ENCODE measurements at places on chromosomes 5 and 9.

DNA sequence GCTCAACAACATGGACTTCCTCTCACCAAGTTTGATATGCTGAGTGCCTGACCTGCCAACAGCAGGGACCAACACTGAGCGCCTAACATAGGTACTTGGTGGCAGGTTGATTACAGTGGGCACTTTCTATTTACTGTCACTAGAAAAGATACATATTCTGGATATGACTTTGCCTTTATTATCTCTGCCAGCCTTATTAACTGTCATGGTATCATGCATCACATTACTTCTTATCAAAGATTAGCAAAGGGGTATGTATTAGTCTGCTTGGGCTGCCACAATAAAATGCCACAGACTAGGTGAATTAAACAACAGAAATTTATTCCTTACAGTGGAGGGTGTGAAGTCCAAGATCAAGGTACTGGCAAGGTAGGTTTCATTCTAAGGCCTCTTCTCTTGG is 14.3 kb upstream of the C1QTNF2 start:
- no peak for DNase-seq

DNA sequence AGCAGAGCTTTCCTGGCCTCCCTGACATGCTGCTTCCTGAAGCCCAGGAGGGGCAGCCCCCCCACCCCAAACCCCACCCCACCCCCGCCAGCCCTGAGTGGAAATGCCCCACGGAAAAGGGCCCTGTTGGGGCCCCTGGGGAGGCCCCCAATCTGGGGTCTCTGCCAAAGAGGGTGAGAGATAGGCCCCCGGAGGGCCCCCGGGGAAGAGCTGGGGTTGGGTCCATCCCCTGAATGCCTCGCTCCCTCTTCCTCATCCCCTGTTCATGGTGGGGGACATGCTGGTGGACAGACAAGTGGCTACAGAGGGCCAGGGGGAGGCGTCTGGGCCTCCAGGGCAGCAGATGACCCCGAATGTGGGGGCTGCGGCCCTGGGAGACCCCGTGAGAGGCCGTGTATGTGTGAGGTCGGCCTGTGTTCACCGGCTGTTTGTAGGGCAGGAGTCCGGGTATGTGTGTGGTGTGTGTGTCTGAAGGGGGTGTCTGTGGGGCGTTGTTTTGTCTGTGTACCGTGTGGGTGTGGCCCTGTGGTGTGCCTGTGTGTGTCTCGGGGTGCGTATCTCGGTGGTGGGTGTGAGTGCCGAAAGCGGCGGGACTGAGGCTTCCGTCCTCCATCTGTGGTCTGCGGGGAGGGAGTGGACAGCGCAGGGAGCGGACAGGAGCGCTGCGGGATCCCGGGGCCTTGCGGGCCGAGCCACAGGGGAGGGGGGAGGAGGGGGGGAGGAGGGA is 11.3 kb downstream of the C9orf50 start:
- DNase-seq = no peak

- no peak for DNase-seq
Measured at GRCh38 chr5:146158255-146158654, 24.2 kb downstream of the LARS1 start.

DNA sequence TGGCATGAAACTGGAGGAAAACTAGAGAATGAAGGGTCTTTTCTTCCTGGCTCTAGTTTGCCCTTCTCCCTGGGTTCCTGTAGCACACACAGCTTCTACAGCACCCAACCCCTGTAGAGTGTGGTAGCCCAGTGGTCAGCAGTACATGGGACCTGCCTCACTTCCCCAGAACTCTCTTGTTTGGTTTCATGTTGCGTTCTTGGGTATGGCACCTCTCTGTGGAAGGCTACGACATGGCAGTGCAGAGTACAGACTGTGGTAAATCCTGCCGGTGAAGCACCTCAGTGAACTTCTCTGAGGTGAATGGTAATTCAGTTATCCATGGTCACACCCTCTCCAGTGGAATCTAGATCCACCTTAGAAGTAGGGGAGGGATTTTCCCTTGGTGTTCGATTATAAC is 105.5 kb downstream of the TLR4 start:
- no peak for DNase-seq

DNA sequence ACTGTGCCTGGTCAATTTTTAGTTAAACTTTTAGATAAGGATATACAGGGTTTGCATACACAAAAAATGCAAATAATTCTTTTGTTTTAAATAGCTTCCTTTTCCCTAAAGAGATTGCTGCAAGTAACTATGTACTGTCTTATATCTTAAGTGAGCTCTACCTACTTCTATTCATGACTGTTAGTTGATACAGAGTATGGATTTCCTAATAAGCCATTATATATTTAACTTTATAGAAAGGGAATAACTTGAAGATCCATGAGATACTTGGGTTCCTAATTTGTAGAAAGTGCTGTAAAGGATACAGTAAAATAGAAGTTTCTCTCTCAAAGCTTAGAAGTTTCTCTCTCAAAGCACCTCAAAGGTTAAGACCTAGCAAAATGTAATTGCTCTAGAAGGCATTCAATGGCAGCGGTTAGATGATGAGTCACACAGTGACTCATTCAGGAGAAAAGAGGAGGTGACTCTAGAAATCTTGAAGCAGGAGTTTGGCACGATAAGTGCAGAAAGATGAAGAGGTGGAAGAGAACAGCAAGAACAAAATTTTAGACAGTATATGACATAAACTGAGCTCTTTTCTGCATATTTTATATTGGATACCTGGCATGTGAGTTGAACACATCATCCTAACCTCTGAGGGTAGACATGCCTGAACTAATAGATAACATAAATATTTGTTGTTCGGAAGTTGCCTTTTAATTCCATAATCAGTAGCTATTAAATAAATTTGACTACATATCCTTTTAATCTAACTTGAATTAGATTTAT is 5.5 kb upstream of the DNAJC21 start:
- no peak for DNase-seq

- DNase-seq = no peak
Measured at GRCh38 chr5:96245140-96246091, 187.6 kb downstream of the PCSK1 start.

DNA sequence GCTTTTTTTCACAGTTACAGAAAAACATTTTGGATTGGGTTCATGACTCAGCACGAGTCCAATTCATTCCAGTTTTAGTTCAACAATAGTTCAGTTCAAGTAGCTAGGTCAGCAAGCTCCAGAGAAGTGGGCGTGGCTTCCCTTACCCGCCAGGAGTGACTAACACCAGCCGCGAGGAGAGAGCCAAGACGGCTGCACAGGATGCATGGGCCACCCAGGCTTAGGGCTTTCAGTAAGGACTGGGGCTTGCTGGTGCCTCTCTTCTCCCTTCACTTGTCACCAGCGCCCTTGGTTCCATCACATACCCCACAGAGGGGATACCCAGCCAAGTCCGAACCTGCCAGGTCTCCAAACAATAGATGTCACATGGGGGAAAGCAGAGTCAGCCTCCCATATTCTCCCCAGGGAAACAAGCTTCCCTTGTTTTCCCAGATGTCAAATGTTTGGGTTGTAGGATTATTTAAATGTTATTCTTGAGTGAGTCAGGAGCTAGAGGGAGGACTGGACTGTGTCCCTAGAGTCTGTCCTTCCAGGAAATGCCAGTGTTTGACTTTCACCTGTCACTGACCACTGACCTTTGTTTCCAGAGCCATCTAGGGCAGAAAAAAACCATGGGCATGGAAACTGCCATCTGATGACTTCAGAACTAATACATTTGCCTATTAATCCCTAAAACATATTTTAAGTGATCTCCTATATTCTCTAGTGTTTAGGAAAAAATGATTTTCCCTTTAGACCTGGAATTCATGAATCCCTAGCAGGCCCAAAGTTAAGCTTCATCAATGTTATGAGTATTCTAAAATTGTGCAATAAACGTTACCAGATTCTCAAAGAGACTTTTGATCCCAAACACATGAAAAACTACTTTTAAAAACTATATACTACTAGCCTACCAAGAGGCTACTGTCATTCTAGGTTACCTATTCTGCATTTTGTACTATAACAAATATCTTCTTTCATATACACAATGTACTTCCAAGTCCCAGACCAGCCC is 51.9 kb downstream of the NIPAL4 start:
- DNase-seq = no peak

GRCh38 chr5:83711982-83712601 is 8.6 kb downstream of the HAPLN1 start:
- no peak for DNase-seq

DNA sequence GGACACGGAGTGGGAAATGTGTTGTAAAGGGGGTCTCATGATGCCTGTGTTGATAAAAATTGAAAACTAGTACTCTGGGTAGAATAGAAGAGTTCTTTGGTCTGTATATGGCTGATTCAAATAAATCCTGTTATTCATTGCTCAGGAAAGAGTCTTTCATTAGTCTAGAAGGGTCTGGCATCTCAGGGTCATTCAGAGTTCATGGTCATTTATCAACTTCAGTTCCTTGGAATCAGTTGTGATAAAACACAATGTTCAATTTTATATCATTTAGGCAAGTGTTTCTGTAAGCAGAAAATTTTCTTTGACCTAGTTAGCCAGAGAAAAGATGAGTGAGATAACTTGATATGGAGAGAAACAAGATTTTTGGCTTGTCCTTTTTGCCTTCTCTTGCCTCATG is 36.3 kb downstream of the SPATA31D1 start:
- no peak for DNase-seq

- no peak for DNase-seq
Measured at GRCh38 chr5:176736301-176736930, 73.9 kb upstream of the UNC5A start.

GRCh38 chr5:137563646-137564397 is 64.7 kb upstream of the SPOCK1 start:
- DNase-seq = no peak

DNA sequence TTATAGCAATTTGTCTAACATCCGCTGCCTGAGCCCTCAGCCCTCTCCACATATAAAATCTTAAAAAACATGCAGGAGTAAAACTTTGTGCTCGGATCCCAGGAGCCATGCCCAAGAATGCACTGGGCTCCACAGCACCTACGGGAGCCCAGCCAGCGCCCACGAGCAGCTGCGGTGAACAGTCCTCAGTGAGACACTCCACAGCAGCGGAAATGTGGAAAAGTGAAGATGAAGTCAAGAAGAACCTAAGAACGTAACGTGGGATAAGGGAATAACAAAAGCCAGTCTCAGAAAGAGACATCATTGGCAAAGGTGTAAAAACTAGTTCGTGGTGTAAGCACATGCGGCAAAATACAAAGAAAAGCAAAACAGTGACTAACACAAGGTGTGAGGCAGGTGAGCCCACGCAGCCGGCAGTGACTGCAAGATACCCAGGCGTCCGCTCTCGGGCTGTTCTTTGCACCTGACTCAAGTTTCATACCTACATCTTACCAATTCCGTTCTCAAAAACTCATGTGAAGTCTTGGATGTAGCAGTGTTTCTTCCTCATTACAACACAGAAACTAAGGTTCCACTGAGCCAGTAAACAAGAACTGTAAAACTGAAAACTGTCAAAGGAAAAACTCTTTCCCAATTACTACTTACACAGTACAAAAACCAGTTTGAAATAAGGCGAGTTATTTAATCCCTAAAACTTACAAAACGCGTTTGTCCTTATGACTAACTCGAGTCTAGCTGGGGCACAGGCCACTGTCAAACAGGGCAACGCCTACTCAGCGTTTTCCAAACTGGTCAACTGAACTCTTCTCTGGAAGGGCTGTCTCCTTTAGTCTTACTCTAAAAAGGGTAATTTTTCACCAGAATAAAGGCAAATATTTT is 1.7 kb downstream of the CAMSAP1 start:
- peak; percentile 23 for DNase-seq

GRCh38 chr9:136409557-136410455 is 608 bp downstream of the ENTR1 start:
- DNase-seq = no peak

DNA sequence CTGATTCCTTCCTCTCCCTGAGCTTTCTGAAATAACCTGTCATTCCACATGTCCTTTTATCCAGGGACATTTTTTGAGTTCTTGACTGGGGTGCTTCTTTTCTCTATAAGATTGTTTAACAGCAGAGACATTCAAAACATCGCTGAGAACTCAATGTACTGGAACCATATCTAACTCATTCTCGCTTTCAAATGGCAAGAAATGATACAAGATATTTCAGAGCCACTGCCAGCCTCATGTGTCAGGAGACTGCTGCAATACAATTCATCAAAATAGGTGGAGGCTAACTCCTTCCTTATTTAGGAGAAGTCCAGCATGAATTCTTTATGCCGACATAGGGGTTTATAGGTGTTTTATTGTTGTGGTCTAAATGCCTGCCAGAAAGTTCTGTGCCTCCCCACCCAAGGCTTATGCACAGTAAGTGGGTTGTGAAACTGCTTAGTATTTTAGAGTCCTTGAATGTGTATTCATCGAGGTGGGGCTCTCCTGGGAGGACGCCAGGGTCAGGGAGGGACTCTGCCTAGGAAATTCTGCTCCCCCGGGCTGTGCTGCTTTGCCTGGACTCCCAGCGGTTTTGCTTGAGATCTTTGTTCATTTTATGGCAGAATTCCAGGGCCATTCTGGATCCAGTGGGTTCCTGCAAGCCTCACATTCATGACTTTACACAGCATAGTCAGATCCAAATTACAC is 53.9 kb downstream of the ZNF474 start:
- no peak for DNase-seq

DNA sequence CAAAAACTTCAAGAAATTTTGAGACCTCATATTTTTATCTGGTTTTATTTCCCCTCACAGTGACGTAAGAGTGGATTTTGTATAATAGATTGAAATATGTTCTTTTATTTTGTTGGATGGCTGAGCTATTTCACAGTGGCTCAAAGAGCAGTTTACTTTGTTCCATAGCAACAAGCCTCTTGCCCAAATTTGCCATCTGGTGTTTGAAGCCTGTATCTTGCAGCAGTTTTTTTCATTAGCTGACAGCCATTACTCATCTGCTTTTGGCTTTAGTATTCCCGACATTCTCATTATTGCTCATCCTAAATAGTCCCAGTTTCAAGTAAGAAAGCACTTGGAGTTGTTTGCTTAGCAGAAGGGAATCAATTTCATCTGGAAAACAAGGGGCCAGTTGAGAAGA is 36.3 kb downstream of the GDA start:
- DNase-seq = no peak

DNA sequence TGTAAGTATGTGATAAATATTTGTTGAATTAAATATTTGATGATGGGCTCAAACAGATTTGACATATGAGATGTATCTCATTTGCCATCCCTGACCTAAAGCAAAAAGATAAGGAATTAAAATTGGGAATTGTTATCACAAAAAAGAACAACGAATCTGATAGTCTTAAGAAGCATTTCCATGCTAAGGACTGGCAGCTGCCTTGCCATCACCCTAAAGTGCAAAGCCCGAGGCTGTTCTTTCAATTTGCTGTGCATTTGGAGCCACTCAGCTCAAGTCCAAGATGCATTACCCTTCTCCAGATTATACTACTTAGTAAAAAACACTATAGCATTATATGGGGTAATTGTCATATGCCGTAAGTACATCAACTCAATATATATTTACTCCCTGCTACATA is 618.3 kb upstream of the CLINT1 start:
- no peak for DNase-seq

- no peak for DNase-seq
Measured at GRCh38 chr5:130978475-130978874, 186.6 kb downstream of the HINT1 start.

DNA sequence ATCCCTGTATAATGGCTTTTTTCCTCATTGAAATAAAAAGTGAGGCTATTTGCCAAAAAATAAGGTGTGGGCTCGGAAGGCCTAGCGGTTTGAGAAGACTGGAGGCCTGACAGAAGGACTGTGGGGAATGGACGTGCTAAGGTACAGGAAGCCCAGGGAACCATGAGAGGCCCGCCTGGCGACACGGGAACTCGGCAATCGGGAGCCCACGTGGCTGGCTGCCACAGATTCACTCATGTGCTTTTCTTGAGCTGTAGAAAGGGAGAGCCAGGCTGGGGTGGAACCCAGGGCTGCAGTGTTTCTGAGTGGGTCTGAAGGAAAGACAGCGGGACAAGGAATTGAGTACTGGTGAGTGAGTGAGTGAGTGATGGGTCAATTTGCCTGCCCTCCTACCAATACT is 11.9 kb upstream of the DDX41 start:
- DNase-seq = no peak

Measured in activated CD8-positive, alpha-beta memory T cell treated with anti-CD3 and anti-CD28 coated beads for 48 hours (primary cell).